ENCODE measurements at places on chromosomes 7 and 10.

DNA sequence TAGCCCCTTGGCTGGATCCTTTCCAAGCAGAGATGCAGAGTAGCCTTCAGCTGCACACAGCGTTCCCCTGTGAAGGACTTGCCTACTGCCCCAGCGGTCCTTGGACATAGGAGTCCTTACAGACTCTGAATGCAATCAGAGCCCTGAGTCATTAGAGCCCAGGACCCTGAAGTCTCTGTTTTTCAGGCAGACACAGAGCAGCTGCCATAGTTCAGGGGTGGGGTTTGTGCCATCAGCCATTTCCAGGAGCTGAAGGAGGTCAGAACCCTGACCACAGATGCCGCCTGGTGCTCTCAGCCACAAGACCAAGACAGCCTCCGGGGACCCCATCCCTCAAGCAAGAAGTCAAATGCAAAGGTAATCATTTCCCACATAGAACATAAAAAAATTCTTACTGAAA, 32.8 kb upstream of the WDFY4 start:
- no peak for DNase-seq

- no peak for DNase-seq
These were observed 811.2 kb downstream of the TYW1 start for GRCh38 chr7:67807826-67808225.

- DNase-seq: no peak
These were observed 19.4 kb upstream of the PDGFA start for GRCh38 chr7:538764-539685.

GRCh38 chr7:11819947-11820346, 12.1 kb downstream of the THSD7A start:
- no peak for DNase-seq

- no peak for DNase-seq
These were observed 89.3 kb downstream of the MRPL32 start for GRCh38 chr7:43021431-43021830.

- DNase-seq: no peak
These were observed 33.9 kb downstream of the CCM2 start for GRCh38 chr7:45033931-45034290.

Data from sciatic nerve (tissue), 2 donors.